Activated CD4-positive, CD25-positive, alpha-beta regulatory T cell (primary cell): ENCODE measurements at places on chromosomes 2 and 18.

DNA sequence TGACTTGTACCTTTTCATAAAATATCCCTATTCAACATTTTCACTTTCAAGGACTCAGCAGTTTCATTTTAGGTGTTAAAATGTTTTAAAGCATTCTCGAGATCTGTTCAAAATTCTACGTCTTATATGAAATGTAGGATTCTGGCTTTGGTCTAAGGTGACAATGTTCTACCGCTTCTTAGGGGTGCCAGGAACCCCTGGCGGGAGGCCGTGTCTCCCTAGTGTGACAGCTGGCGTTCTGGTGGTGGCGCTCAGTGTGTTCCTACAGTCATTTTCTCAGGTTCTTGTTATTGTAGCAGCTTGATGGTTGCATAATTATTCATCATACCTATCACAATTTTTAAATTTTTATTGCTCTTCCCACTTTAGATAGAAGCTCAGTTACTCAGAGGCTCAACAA lies 204.6 kb downstream of the AGAP1 start:
- no peak for DNase-seq

- DNase-seq: no peak
Measured at GRCh38 chr2:208266936-208267335, 881 bp downstream of the PIKFYVE start.

- no peak for DNase-seq
Measured at GRCh38 chr2:203612246-203612645, 77.1 kb upstream of the RAPH1 start.

DNA sequence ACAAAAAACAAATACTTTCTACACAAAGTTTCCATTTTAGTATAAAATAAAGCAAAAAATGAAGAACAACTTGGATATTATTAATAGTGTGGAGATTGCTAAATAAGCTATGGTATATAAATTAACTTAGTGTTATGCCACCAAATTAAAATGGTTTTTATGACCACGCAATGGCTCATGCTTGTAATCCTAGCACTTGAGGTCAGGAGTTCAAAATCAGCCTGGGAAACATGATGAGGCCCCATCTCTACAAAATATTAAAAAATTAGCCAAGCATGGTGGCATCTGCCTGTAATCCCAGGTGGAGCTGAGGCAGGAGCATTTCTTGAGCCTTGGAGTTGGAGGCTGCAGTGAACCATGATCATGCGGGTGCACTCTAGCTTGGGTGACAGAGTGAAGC lies 108.8 kb downstream of the SH3RF3 start:
- DNase-seq: no peak

- DNase-seq: no peak
Measured at GRCh38 chr2:41725901-41726300, 321.9 kb upstream of the PKDCC start.

DNA sequence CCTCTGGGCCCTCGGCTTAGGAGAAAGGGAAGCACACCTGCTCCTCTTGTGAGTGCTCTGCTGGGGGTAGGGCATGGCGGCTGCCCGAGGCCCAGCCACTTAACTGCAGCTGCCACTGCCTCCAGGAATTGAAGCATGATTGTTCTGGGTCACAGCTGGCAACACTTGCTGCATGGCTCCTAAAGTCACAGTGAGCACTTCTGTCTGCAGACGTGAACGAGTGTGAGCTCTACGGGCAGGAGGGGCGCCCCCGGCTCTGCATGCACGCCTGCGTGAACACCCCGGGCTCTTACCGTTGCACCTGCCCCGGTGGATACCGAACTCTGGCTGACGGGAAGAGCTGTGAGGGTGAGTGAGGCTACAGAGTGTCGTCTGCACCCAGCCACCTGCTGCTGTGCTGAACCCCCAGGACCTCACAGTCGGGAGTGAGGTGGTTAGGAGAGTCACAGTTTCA lies 44.4 kb downstream of the FBLN7 start:
- DNase-seq: no peak

DNA sequence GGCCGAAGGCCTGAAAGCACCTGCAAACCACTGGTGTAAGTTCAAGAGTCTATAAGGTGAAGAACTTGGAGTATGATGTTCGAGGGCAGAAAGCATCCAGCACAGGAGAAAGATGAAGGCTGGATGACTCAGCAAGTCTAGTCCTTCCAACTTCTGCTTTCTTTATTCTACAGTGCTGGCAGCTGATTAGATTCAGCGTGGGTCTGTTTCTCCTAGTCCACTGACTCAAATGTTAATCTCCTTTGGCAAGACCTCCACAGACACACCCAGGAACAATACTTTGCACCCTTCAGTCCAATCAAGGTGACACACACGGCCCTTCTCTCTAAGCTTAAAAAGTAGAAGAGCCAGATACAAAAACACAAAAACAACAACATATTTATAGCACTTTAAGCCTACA lies 43.4 kb downstream of the NMS start:
- DNase-seq: no peak

DNA sequence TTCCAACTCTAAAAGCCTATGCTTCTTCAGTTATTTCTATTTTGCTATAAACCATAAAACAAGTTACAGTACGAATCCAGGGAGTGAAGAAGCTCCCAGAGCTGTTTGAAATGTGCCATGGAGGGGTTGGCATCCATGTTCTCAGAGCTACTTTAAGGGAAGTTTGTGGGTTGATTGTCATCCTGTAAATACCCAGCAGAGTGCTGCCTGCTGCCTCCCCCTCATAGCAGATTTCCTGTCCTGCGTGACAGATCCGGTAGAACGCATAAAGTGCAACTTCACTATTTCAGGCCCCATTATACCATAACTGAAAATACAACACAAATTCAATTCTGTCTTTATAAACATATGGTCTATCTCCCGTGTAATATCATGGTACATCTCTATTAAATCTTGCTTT lies 114.4 kb downstream of the CTNNA2 start:
- DNase-seq: no peak

DNA sequence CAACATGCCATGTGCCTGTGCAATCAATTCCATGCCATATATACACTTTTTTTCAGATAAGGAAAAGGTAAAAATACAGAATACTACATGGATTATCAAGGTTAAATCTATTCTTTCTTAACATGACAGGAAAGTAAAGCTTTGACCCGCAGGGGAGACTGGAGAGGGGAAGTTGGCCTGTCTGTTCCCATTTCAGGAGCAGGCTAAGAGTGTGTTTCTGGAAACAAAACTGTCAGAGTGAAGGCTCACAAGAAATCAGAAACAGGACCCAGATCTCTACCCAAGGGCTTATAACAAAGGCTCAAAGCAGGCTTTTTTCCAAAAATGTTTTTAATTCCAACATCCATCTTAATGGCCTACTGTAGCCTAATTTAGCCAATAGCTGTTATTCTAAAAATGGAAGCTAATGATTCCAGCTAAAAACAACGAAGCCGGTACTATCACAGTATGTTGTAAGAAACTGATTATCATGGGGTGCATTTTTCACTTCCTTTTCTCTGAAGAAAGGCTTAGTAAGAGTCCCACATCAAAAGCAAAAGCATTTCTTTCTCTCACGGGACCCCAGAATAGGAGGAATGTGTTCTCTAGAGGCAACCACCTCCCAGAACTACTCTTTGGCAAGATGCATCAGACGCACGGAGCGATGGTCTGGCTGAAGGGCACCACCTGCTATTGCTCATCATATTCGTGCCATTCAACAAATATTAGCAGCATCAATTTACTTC lies 41.4 kb downstream of the FECH start:
- DNase-seq: no peak
